Left ventricle myocardium inferior (tissue), 1 donor: ENCODE measurements at places on chromosomes 7 and 10.

DNA sequence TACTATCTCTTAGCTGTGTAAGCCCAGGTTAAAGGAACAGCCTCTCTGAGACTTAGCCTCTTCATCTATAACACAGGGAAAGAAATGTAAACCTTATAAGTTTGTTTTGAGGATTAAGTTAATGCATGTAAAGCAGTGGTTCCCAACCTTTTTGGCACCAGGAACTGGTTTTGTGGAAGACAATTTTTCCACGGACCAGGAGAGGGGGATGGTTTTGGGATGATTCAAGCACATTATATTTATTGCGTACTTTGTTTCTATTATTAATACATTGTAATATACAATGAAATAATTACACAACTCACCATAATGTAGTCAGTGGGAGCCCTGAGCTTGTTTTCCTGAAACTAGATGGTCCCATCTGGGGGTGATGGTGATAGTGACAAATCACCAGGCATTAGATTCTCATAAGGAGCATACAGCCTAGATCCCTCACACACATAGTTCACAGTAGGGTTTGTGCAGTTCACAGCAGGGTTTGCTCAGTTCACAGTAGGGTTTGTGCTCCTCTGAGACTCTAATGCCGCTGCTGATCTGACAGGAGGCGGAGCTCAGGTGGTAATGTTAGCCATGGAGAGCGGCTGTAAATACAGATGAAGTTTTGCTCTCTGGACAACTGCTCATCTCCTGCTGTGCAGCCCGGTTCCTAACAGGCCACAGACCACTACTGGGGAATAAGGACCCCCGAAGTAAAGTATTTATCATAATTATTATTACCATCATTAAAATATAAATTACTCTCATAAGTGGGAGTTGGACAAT lies 41.3 kb upstream of the ANK3 start:
- no peak for DNase-seq

DNA sequence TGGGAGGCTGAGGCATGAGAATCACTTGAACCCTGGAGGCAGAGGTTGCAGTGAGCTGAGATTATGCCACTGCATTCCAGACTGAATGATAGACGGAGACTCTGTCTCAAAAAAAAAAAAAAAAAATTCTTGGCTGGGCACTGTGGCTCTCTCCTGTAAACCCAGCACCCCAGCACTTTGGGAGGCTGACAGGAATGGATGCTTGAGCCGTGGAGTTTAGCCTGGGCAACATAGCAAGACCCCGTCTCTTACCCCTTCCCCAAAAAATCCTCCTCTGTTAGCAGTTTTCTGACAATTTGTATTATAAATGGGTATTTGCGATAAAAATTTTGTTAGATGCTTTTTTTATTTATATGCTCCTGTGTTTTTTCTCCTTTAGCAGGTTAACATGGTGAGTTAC lies 11.0 kb downstream of the SAMD8 start:
- DNase-seq = no peak

DNA sequence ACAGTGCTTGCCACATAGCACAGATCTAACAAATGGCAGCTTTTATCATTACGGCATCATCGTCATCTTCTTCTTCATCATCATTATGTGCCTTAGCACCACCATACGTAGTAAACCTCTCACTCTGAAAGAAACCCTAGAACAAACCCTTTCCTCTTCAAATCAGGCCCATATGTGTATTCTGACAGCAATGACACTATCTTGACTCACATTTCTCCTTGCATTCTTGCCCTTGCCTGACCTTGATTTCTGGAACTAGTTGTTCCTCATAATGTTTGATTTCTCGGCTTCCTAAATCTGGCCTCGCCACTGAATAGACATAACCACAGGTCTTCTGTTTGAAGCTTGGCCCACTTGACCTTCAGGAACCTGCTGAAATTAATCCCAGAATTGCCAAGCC lies 115.3 kb downstream of the DGKI start:
- DNase-seq = no peak

DNA sequence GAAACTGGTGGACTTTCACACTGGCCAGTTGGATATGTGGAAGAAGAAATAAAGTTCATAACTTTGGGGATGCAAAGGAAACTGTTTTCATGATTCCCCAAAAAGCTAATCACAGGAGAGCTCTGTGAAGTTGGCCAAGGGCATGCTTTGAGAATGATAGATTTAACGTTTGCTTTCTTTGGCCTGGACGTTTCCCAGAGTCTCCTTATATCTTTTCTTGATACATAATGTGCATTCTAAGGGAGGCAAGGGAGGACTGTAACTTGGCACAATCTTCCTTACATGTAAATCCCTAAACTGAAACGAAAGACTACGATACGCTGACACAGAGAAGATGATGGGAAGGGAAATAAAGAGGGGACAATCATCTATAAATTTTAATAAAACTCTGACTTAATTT lies 176.5 kb upstream of the INHBA start:
- no peak for DNase-seq

GRCh38 chr7:12031638-12032037 lies 179.5 kb upstream of the TMEM106B start:
- no peak for DNase-seq

GRCh38 chr7:33632840-33633525 lies 272.4 kb upstream of the BMPER start:
- no peak for DNase-seq

- no peak for DNase-seq
Measured at GRCh38 chr10:3790858-3791257, 5.8 kb upstream of the KLF6 start.

GRCh38 chr7:32809347-32809746 lies 82.2 kb downstream of the KBTBD2 start:
- DNase-seq = no peak

DNA sequence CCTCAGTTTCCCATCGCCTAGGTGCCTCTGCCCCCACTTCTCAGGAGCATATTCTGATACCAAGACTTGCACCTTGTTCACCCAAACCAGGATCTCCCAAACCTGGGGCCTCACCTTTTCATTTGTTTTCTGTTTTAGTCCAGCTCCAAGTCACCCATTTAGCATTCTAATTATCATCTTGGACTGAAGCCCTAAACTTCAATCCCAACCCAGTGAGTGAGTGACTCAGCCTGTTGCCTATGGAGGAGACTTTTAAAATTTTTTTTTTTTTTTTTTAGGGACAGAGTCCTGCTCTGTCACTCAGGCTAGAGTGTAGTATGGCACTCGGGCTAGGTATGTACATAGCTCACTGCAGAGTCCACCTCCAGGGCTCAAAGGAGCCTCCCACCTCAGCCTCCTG lies 378.9 kb upstream of the AUTS2 start:
- no peak for DNase-seq

- DNase-seq = no peak
Measured at GRCh38 chr7:53095731-53096501, 60.5 kb downstream of the POM121L12 start.

DNA sequence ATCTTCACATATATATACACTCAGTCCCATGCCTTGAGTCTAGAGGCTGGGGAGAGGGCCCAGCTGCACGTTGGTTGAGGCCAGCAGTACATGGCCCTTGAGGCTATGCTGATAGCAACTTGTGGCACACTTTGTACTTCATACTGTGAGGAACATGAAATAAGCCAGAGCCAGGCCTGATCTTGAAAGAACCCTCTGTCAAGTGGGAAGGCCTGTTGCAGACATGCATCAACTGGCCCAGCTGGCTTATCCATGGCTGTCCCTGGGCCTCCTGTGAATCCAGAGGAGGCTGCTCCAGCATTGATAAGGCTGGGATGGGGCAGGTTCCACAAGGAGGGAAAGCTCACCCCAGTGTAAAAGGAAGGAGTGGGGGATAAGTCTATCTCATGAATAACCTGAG lies 140.4 kb downstream of the NRF1 start:
- no peak for DNase-seq

GRCh38 chr10:119509909-119510451 lies 32.5 kb downstream of the RGS10 start:
- peak; percentile 76 for DNase-seq

DNA sequence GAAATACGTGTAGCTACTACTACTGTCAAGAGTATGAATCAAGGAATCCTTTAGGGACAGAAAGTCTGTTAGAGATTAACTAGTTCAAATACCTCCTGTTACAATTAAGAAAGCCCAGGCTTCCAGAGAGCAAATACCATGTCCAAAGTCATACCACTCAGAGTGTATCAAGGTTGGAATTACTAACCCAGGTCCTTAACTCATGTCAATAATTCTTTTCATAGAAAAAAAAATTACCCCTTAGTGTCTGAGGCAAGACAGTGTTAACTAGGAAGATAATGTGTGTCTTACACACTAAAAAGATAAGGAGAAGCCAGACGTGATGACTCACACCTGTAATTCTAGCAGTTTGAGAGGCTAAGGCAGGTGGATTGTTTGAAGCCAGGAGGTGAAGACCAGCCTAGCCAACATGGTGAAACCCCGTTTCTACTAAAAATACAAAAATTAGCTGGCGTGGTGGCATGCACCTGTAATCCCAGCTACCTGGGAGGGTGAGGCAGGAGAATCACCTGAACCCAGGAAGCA lies 423.4 kb downstream of the SORCS1 start:
- no peak for DNase-seq

DNA sequence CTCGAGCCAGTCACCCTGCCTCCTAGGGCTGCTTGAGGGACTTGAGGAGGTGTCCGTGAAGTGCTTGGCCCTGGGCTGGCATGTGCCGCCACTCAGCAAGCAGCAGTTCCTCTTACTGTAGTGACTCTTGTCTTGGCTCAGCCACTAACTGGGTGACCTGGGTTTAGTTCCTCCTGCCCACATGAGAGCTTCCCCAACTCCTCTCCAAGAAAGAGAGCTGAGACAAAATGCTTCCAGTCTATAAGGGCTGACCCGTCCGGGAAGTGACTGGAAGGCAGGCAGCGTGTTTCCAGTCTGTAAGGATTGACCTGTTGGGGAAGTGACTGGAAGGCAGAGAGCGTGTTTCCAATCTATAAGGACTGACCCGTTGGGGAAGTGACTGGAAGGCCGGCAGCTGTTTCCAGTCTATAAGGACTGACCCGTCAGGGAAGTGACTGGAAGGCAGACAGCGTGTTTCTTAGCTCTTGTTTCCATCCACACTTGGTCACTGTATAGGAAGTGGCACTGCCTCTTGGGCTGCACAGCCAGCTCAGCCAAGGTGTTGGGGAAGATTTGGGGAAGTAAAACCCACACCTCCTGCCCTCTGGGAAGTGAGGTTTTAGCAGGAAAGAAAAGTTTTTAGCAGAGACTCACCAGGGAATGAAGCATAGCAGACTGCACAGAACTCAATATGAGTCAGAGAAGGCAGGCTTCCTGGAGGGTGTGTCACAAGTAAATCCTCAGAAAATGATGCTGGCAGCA lies 53.3 kb upstream of the PPIF start:
- DNase-seq = no peak

GRCh38 chr7:122637784-122638183 lies 61.1 kb downstream of the RNF133 start:
- DNase-seq = no peak

DNA sequence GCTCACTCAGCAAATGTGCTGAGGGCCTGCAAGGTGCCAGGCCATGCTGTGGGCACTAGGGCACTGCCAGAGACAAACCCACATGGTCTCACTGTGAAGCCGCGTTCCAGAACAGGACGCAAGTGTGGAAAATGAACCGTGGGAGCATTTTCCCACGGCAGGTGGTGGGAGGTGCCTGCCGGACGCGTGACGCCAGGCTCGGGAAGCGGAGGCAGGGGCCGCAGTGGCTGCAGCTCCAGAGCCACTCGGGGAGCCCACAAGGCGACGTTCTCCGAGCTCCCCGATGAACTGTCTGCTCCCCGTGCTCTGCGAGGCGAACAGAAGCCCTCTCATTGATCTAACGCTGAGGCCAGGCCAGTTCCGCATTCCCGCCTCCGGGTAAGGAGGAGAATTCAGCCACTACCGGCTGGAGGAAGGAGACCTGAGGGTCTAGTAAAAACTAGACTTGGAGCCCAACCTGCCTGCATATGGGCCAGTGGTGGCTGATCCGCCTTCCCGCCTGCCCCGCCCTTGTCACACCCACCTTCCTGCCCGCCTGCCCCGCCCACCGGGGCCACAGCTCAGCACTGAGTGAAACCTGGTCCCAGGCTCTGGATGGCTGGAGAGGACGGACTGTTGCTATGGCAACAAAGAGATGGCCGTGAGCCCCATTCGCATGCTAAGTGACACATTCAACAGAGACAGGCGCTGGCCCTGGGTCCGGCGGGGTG lies 13.1 kb downstream of the ADGRA1 start:
- no peak for DNase-seq

DNA sequence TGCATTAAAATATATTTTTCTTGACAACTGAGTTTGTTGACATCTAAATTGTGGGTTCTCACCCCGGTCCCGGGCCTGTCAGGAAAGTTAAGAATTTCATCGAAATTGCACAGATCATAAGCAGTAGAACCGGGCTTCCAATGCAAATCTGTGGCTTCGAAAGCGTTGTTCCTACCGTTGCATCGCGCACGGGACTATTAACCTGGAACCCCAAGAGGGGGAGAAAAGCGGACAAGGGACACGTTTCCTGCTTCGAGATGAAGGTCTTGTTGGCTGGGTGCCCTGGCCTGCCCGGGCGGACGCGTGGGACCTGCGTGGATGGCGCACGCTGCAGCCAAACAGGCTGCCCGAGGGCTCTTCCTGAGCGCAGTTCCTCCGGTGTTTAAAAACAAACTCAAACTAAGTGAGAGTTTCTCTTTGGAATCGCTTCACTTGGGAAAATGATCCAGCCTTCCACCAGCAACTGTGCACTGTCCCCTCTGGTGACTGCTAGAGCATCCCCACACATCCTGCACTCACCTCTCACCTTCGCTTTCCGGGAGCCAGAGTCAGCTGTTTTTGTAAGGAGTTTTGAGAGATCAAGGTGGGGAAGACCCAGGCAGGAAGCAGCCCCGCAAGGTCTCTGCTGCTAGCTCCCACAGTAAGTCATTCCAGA lies 5.1 kb upstream of the TBX20 start:
- DNase-seq = no peak
